ENCODE measurements at places on chromosomes 4 and X.
A peak's percentile ranks its signal among the peaks of the same experiment; 100 is the strongest.

DNA sequence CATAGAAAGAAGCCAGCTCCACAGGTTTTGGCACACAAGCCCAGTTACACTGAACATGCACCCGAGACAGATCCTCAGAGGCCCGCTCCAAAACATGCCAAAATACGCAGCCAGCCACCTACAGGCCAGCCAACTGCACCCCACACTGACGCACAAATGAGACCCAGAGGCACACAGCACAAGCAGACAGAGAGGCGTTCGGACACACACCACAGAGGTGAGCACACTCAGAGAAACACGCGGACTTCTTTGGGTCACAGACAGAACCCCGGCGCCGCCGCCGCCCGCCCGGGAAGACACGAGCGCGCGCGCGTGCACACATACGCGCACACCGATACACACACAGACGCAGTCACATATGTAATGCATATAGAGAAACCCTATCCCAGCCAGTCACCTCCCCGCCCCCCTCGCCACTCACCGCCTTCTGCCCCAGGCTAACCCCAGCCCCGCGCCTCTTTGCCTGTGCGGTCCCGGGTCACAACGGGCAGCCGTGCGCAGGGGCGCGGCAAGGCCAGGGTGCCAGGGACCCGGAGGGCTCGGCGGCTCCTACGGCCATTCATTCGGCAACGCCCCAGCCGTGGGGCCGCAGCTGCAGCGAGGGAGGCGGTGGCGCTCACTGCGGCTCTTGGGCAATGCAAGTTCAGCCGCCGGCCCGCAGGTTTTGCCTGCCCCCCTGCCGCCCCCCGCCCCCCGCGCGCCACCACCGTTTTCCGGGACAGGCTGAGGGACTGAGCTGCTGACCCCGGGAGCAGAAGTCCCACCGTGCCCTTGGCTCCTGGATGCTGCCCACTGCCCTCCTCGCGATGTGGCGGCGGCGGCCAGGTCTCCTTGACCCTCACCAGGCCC lies 553 bp downstream of the SEPTIN6 start:
- DNase-seq = peak; percentile 11

DNA sequence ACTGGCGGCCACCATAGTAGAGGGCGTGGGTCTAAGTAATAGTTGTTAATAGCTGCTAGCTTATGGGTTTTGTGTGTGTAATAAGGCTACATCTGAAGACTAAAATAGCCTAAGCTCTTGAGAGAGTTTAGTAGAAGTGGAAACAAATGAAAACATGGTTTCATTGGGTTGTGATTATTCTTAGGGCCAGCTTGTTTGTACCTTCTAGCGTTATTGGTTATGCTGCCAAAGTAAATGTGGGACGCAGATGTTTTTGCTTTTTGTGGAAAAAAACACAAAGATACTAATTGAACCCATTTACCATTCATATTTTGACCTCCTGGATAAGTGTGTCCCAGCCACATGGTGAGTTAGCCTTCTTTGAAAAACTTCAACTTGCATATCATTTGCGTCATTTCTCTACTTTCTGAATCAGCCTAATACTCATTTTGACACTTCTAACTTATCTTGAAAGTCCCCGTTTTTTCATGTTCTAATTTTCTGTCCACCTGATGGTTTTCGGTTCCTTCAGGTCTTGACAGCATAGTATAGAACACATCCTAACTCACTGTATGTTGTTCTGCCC lies 305.3 kb downstream of the FRMPD4 start:
- DNase-seq = no peak

- no peak for DNase-seq
Observed at GRCh38 chr4:94595880-94596483, 144.2 kb downstream of the PDLIM5 start.

DNA sequence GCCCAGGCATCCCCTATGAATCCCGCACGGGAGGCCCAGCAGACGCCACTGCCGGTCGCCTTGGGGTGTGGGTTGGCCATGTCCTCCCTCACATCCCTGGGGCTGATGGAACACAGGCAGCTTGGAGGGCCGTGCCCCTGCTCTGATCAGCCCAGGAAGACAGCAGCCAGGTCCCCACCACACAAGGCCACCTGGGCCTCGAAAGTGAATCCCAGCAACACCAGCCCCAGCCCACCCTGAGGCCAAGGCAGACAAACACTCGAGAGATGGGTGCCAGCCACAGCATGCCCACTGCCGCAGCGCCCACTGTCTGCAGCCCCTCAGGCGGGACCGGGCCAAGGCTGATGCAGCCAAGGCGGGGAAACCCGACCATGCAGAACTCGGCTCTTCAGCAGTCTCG lies 85.5 kb downstream of the HMX1 start:
- no peak for DNase-seq

DNA sequence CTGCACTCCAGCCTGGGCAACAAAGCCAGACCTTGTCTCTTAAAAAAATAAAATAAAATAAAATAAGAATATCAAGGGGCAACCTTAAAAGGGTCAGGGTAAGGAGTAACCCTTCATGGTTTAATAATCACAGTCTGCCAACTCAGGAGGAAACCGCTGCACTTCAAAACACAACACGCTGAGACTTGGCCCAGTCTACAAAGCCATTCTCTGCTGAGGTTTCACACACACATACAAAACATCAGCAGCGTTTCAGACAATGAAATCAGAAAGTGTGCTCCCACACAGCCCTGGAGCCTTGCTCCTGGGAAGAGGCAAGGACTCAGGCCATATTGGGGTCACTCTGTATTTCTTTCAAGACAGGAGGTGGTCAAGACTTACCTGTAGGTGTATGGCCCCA lies 18.3 kb downstream of the SCARB2 start:
- DNase-seq = no peak
